ENCODE measurements at places on chromosomes 12 and 14.

DNA sequence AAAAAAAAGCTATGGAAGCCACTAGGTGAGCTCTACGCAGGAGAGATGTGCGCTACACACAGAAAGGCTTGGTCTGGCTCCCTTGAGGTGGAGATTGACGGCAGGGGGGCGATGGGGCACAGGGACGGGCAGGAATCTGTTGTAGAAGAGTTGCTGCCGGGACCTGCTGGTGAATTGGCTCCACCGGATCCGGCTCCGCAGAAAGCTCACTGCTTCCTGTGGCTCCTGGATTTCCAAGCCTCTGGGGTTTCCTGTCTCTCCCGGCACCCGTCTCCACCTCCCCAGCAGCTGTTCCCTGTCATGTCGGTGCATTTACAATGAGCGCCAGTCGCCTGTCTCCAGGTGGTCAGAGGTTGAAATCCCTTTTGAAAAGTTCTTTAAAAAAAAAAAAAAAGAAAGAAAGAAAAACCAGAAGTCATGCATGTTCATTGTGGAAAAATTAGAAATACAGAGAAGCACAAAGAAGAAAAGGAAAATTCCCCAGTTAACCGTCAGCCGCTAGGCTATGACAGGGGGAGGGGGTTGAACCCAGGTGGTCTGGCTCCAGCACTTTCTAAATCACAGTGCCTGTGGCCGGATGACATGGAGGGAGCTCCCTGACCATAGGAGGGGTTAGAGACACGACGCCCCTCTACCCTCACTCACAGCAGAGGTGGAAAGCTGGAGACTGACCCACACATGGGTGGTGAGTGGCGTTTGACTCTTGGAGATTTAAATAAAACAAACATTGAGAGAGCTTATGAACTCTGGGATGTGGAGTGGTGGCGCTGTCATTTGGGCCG, 20.8 kb downstream of the FAM222A start:
- H3K4me1 ChIP-seq = no peaks in the 10 kb centered on the region
- peak; percentile 29 for DNase-seq
- H3K36me3 ChIP-seq = no peaks in the 10 kb centered on the region
- H3K27ac ChIP-seq = no peak overlapping the region

DNA sequence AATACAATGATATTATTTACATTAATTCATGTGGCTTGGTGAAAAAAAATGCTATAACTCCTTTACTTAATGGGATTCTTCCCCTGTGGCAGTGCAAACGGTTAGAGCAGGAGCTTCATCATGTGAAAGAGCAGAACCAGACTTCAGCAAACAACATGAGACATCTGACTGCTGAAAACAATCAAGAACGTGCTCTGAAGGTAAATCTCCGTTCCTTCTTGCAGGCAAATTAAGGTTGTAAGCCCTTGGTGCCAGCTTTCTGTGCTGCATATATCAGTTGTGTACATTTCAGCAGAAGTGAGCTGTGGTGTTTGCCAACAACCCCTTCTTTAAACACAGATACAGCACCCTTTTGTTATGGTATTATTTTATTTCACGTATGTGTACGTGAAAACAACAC, 171.7 kb downstream of the MIPOL1 start:
- no peak overlapping the region for H3K27ac ChIP-seq
- H3K4me1 ChIP-seq = no peaks in the 10 kb centered on the region
- H3K4me3 ChIP-seq = no peak overlapping the region

DNA sequence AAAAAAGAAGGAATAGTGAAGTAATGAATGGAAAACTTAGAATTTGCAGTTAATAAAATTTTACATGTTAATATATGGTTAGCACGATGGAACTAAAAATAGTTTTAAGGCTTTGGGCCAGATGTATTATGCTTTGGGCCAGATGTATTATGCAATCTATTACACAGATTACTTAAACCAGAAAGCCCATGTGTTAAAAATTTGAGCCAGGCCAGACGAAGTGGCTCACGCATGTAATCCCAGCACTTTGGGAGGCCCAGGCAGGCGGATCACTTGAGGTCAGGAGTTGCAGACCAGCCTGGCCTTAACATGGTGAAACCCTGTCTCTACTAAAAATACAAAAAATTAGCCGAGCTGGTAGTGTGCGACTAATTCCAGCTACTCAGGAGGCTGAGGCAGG, 17.2 kb downstream of the IFT81 start:
- peaks cover 3% of the 10 kb centered on the region for H3K36me3 ChIP-seq
- H3K27ac ChIP-seq = no peak overlapping the region
- H3K4me1 ChIP-seq = no peaks in the 10 kb centered on the region
- H3K4me3 ChIP-seq = no peak overlapping the region
- no peaks in the 10 kb centered on the region for H3K27me3 ChIP-seq
- peak; percentile 73 for DNase-seq

DNA sequence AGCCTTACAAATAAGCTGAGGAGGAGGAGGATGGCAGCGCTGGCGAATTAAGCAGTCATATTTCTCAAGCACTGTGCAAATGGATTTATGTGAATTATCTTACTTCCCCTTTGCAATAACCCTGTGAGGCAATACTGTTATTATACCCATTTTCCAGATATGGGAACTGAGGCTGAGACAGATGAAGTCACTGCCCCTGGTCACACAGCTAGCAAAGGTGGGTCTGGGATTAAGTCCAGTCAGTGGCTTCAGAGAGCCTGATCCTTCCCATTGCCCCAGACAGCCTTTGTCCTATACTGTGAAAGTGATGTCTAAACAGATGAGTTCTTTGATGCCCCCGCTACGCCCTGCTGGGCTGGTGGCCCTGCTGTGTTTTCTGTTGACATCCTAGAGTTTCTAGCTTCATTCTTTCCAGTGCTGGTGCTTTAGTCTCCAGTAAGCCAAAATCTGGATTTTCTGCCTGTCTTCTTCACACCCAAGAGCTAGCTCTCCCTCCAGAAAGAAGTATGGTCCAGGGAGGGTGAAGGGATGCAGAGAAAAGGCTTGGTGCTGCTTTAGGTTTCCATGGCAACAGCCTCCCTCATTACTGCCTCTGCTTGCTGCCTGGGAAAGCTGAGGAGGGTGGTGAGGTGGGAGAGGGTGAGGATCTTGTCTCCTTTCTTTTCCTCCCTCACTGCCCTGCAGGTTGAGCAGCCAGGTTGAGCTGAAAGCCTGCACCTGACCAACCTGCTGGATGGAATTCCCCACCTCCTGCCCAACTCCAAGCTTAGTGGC, 30.7 kb downstream of the TMEM63C start:
- H3K27ac ChIP-seq = no peak overlapping the region
- no peaks in the 10 kb centered on the region for H3K4me1 ChIP-seq
- no peaks in the 10 kb centered on the region for H3K27me3 ChIP-seq
- H3K4me3 ChIP-seq = no peak overlapping the region

- no peaks in the 10 kb centered on the region for H3K36me3 ChIP-seq
- no peaks in the 10 kb centered on the region for H3K4me1 ChIP-seq
- H3K4me3 ChIP-seq = no peak overlapping the region
- no peaks in the 10 kb centered on the region for H3K27me3 ChIP-seq
Observed at GRCh38 chr12:110780448-110780847, 37.8 kb upstream of the PPP1CC start.

DNA sequence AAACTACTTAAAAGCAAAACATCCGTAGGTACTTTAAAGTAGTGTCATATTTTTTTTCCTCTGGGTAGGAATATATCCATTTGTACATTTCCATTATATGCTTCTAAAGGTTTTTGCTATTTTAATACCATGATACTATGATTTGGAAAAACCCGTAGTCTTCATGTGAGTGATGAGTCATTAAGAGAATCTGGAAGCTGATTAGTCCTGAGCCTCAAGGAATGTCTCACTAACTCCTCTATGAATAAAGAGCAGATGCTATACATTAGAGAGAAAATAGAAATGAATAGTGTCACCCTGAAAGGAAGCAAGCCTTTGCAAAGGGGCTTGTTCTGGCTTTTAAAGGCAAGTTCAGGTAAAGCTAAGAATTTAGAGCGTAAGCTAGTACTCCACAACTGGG, 432.1 kb downstream of the CCDC91 start:
- H3K27me3 ChIP-seq = no peaks in the 10 kb centered on the region
- H3K36me3 ChIP-seq = no peaks in the 10 kb centered on the region
- DNase-seq = no peak
- no peak overlapping the region for H3K27ac ChIP-seq

- no peak overlapping the region for H3K4me3 ChIP-seq
- no peaks in the 10 kb centered on the region for H3K27me3 ChIP-seq
- no peak for DNase-seq
- no peak overlapping the region for H3K27ac ChIP-seq
- no peaks in the 10 kb centered on the region for H3K36me3 ChIP-seq
Observed at GRCh38 chr12:79415746-79416435, 274.9 kb downstream of the PAWR start.

Measured in aorta (tissue), 5 donors.